Nephron progenitor cell (in vitro differentiated cells): ENCODE measurements at places on chromosomes 3 and 15.

DNA sequence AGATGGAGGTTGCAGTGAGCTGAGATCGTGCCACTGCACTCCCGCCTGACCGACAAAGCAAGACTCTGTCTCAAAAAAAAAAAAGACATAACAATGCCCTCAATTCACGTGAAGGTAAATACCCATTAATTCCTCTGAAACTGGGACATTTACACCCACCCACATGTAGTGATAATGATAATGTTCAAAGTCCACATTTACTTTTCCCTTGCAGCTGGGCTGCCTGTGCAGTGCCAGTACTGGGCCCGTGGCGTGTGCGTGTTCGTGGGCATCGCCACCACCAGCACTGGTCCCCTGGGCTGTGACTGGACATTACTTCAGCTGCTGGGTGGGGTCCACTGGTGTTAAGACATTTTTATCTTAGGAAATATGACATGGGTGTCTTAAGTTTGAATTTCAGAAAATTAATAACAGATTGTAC is 123.6 kb downstream of the SLC25A26 start:
- DNase-seq: no peak

DNA sequence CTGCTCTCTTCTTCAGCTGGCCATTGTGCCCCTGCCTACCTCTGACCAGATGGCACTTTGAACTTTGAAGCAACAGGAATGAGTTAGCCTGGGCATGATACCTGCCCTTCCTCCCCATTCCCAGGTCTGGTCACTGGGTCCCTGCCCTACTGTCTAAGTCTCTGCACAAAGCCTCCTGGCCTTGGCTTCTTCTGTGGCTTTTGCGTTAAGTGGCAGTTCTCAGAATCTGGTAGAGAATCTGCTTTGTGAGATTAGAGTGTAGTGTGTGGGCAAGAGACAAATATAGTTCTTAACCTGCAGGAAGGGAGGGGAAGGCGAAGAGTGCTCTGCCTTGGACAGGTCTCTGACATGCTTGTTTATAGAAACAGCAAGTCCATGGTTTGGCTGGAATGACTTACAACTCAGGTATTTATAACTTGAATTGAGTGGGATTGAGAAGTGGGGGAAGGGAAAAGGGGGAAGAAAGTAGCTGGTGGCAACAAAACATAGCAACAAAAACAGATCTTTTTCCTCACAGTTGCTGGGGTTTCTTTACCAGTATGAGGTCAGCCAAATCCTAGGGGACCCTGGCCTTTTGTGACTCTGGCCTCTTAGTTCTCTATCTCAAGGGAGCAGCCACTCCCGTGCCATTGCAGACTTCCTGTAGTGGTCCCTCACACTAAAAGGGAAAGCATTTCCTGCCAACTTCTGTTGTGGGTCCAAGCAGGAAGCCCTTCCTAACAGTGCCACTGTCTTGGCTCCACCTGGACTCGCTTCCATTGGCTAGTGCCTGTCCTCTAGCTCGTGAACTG is 16.7 kb downstream of the MAPKBP1 start:
- no peak for DNase-seq

DNA sequence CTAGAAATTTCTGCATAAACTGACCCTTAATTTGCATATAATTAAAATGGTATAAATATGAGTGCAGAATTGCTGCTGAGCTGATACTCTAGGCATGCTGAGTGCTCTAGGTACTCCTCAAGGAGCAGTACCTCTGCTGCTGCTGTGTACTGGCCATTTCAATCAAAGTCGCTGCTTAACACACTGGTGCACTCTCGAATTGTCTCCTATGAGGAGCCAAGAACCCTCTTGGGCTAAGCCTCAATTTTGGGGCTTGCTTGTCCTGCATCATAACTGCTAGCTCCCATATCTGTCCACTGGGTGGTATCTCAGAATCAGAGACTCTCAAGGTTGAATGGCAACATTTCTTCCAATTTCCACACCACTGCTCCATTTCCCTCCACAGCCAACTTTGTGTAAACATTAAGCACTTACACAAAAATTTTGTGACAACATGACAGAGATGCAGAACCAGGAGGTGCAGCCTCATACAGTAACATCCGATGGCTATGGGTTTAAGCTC is 82.5 kb downstream of the XXYLT1 start:
- DNase-seq: no peak

GRCh38 chr3:172062761-172063160 is 23.4 kb downstream of the FNDC3B start:
- DNase-seq: no peak

DNA sequence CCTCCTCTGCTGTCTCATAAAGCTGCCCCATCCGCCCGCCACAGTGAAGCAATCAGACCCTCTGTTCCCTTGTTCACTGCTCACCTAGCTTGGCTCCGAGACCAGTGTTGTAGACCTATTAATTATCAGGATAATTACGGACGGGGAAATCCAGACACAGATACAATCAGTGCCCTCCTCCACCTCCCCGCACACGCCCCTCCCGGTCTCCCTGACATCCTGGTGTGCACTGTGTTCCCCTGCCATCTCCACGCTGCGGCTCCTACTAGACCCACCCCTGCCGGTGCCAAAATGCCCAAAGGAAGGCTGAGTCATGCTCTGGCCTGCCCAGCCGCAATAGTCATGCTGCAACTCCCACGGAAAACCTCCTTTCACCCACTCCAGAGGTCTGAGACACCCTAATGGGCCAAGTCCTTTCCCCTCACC is 277.3 kb upstream of the TLE3 start:
- DNase-seq: no peak

- DNase-seq: no peak
Observed at GRCh38 chr15:74137537-74137894, 7.1 kb downstream of the ISLR2 start.

- no peak for DNase-seq
Observed at GRCh38 chr3:69091389-69092029, 6.8 kb downstream of the ARL6IP5 start.

DNA sequence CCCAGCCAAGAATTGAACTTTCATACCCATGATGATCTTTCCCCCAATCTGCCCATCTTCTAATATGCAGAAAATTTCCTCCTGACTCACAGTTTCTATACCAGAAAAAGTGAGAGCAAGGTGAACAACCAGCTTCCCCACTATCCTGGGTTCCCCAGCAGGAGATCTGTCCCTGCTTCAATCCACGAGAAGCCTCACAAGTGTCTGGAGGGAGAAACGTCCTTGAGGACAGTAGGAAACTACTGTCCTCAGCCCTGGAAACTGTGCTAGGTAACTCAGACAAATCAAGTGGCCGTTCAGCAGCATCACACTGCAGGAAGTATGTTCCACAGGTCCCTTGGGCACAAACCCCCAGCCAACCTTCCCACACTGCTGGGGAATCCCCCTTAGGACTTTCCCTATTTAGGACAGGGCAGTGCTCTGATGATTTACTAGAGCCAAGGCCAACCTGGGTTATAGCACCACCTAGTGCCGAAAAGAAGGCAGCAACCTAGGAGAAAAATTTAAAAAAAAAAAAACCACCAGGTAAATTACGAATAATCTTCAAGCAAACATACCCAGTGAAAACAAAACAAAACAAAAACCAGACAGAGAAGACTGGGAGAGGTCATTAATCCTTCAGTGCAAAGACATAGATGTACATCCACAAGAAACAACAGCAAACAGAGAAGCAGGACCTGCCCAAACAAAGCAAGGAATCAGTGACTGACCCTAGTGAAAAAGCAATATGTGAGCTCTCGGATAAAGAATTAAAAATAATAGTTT is 36.0 kb downstream of the MORC1 start:
- DNase-seq: peak; percentile 29

GRCh38 chr3:72397586-72397985 is 450.7 kb downstream of the SHQ1 start:
- DNase-seq: no peak

- peak; percentile 95 for DNase-seq
Observed at GRCh38 chr3:128993461-128994172, at the start of gene CFAP92. Gene CFAP92 (minus strand): TSS chr3:128994076. CDS start chr3:128993304, 772 bp downstream.

DNA sequence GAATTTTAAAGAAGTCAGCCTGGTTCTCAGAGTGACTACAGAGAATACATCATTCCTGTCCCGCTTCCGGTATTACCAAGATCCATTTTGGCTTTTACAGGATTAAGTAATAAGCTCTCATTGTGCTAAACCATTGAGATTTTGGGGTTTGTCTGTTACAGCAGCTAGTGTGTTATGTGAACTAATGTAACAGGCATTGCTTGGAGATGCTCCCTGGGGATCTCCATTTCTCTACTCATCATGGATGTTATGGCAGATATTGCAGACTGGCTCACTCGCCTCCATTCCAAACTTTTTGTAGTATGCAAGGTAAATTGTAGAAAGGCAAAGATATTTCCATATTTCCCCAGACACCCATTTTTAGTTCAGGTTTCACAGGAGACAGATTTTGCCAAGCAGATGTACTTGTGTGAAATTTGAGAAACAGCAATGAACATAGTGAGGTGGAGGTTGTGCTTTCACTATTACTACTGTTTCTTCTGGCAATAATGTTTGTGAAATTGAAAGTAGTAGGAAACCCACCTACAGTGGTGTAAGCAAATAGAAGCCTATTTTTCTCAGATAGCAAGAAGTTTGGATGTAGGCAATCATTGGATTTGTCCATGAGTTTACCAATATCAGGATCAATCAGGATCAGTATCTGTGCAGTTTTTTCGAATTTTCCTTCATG is 177.1 kb upstream of the GALNT15 start:
- no peak for DNase-seq

- DNase-seq: peak; percentile 54
Observed at GRCh38 chr3:125374501-125374995, 577 bp downstream of the ZNF148 start.

DNA sequence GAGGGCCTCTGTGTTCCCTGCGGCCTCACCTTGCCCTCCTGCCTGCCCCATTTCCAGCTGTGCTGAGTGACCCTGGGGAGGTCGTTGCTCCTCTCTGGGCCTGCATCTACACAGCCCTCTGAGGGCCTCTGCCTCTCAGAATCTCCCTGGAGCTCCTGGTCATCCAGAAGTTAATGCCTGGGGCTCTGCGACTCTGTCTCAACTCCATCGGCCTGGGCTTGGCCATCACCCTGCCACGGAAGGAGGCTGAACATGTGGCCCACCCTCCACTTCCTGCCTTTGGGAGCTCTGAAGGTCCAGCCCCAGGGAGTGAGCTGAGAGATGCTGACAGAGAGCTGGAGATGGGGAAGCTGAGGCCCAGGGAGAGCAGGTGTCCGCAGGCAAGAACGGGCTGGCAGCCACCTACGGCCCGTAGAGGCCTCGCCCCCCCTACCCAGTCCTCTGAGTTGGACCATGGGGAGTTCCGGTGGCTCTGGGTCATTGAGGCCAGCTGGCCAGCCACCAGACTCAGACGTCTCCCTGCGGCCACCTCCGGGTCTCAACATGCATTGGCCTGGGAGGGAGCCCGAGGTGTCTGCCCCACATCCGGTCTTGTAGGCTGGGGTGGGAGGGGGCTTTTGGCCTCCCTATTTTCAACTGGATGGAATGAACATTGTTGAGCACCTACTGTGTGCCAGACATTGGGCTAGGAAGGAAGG is 34.2 kb downstream of the GRIP2 start:
- no peak for DNase-seq

DNA sequence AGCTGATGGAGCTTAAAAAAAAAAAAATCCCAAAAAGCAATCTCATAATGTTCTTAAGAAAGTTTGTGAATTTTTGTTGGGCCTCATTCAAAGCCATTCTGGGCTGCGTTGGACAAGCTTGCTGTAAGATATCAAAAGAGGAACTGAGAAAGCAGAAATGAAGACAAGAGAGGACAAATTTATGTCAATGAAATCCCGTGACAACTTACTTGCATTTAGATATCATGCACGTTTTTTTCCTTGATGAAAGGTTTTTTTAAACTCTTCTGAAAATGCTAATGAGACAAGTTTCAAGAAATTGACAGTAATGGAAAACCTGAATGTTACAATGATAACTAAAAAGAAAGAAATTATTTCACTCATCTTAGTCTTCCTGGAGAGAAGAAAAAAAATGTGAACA is 662.9 kb downstream of the SQOR start:
- no peak for DNase-seq

DNA sequence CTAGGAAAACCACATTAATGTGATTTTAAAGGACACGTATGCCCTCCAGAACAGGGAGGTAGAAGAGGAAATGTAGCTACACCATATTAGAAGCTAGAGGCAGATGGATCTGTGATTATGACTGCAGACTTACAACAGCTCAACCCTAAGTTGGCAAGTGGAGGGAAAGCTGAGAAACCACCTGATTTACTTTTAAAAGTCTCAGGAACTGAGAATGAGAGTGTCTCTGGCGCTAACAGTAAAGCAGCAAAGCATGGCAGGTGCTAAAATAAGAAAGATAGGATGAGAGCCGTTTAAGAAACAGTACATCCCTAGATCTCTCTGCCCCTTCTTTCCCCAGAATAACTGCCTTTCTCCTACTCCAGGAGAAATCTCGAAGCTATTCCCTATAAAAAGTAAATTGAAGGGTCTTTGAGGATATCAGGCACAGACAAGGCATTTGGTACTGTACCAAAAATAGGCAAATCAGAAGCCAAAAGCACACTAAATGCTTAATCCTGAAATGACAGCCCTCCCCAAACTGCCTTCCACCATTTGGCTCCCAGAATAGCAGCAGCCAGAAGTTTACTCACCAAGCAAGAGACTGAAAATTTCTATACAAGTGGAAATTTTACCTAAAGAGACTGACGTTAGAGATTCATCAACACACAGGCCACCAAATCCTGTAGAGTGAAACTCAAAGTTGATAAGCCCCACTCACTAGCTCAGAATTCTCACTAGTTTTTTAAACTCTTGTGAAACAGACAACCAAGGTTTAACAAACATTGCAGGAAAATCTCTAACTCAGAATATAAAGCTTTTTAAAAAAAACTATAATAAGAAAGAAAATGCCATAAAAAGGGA is 34.3 kb upstream of the PARP14 start:
- no peak for DNase-seq

GRCh38 chr3:171242951-171243350 is 216.4 kb upstream of the SLC2A2 start:
- no peak for DNase-seq

DNA sequence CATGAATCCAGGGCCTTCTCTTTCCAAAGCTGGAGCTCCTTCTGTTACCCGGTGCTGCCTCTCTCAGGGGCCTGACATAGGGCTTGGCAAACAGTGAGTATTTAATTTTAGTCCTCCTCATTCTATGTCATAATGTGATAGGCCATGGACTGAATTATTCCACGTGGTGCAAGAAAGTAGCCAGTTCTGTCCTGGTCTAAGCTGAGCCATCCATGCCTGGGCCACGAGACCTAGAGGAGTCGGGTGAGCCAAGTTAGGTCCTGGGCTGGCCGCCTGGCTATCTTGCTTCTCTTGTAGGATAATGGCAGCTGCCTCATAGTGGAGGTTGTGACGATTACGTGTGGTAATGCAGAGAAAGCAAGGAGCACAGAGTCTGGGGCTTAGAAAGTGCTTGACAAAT is 170.6 kb downstream of the FAM43A start:
- no peak for DNase-seq

- no peak for DNase-seq
Observed at GRCh38 chr15:66066481-66066880, 187.1 kb downstream of the MEGF11 start.

- DNase-seq: no peak
Observed at GRCh38 chr3:141553055-141553454, 66.2 kb downstream of the RASA2 start.

GRCh38 chr3:106022913-106023312 is 154.1 kb upstream of the CBLB start:
- DNase-seq: no peak
